ENCODE measurements at places on chromosomes 1 and 21.

DNA sequence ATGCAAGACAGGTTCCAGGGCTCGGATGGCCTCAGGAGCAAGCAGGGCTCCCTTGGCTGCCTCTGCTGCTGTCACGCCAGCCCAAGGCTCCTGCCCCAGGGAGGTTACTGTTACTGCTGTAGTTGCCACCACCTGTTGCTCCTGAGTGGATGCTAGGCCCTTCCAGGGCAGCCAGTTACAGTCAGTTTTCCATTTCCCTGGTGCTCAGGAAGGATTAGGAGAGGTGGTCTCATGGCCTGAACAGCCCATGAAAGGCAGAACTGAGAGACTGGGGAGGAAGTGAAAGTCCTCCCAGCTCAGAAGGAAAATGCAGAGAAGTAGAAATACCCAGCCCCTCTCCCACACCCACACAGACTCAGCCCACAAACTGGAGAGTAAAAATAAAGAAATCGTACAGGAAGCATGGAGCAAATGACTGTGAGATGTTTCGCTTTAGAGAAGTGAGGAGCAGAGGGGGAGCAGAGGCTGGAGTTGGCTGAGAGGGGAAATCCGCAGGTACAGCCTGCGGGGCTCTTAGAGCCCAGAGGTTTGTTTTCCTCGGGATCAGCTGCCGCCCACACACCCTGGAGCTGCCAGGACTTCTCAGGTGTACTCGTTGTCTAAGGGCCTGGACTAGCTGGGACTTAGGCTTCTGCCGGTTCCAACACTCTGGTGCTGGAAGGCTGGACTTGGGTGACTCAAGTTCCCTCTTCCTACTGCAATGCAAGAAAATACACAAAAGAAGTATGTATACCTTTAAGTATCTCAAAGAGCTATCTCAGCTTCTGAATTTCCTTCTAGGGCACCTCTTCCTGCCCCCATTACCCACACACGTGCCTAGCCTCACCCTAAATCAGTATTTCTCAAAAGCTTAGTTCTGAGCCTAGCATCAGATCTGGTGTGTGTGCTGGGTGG lies 2.3 kb downstream of the IL6R start:
- H3K4me1 ChIP-seq = no peaks in the 10 kb centered on the region
- no peak for DNase-seq
- H3K27me3 ChIP-seq = peaks cover 10% of the 10 kb centered on the region
- no peak overlapping the region for H3K4me3 ChIP-seq
- no peak overlapping the region for H3K27ac ChIP-seq

DNA sequence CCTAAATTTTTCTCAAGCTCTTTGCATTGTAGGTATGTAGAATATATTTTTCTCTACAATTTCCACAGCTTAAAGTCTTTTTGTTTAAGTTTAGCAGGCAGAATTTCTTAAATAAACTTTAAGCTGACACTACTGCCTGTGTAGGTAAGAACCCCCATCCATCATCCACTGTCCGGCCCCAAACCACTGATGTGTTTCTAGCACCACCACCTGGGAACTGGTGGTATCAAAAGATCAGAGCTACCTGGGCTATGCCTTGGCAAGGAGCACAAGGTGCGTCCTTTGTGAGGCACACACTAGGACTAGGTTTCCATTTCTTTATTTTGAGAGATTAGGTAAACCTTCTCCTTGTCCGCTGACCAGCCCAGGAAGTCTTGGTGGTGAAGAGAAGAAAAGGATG lies 10.5 kb upstream of the LELP1 start:
- H3K27me3 ChIP-seq = peaks cover 3% of the 10 kb centered on the region
- no peak overlapping the region for H3K27ac ChIP-seq
- DNase-seq = peak; percentile 26

DNA sequence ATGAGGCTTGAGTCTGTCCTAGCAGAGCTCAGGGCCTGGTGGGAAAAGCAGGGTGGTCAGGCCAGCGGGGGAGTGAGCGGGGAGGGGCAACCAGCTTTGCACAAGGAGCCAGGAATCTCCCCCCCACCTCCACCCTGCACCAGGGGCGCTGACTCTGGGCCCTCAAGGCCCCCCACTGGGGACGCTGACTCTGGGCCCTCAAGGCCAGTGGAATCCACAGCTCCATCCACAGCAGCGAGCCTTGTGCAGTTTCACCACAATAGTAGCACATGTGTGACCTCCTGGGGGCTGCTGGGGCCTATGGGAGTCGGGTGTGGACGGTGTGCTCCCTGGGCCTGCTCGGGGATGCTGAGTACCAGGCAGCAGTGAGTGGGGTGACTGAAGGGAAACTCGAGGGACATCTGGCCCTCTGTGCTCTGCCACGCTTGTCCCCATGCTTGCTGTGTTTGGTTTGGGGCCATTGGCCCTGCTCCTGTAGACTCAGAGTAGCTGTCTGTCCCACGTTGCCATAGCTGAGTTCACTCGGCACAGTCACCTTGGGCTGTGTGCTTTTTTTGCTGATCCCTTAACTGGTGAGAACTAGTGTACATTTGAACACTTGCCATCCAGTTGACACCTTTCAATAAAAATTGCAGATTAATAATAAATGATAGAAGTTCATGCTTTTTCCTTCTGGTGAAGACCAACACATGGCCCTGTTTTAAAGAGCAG lies 89.2 kb downstream of the ADARB1 start:
- no peak overlapping the region for H3K27ac ChIP-seq
- DNase-seq = no peak
- peaks cover 24% of the 10 kb centered on the region for H3K4me1 ChIP-seq
- no peak overlapping the region for H3K4me3 ChIP-seq
- no peaks in the 10 kb centered on the region for H3K27me3 ChIP-seq

- H3K4me3 ChIP-seq = no peak overlapping the region
- peaks cover 4% of the 10 kb centered on the region for H3K27me3 ChIP-seq
- no peaks in the 10 kb centered on the region for H3K36me3 ChIP-seq
- no peak for DNase-seq
- peaks cover 10% of the 10 kb centered on the region for H3K4me1 ChIP-seq
- no peak overlapping the region for H3K27ac ChIP-seq
Measured at GRCh38 chr1:23163395-23163794, 5.3 kb downstream of the LUZP1 start.

GRCh38 chr1:180261524-180262155 lies 31.6 kb downstream of the LHX4 start:
- H3K4me3 ChIP-seq = no peak overlapping the region
- no peaks in the 10 kb centered on the region for H3K36me3 ChIP-seq
- H3K4me1 ChIP-seq = peaks cover 9% of the 10 kb centered on the region

- no peaks in the 10 kb centered on the region for H3K27me3 ChIP-seq
- no peaks in the 10 kb centered on the region for H3K4me1 ChIP-seq
- DNase-seq = no peak
- H3K4me3 ChIP-seq = no peak overlapping the region
Measured at GRCh38 chr21:23921670-23922418, 1685.4 kb downstream of the MRPL39 start.

Data from glutamatergic neuron (in vitro differentiated cells).